Large intestine (tissue), 12 donors: ENCODE measurements at places on chromosomes 7 and 10. TPM values are rescaled to one million over a fixed set of nuclear protein-coding genes. Genes with fewer than 3 reads are reported as not detected.

Gene ATRNL1
- polyA plus RNA-seq, result 2.6 TPM

Gene PILRA
- 5.8 TPM for polyA plus RNA-seq

Gene VWDE
- polyA plus RNA-seq, result 0.66 TPM

Gene REEP3
- 49.1 TPM for polyA plus RNA-seq

DNA sequence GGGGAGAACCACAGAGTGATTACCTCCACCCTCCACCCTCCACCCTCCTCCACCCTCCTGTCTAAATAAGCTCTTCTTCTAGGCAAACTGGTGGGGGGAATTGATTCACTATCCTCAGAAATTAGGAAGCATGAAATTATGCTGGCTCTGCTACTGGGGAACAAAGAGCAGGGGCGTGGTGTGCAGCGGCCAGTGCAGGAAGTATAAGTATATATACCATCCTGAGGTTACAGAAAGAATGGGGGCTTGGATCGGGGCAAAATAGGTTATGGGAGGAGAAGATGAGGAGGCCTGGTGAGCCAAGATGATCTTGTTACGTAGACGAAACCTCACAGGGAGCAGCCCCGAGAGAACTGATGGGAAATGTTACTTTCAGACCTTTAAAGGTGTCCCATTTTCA, 49.1 kb downstream of the SYPL1 start:
- H3K36me3 ChIP-seq, result no peaks in the 10 kb centered on the region
- no peaks in the 10 kb centered on the region for H3K27me3 ChIP-seq
- no peak overlapping the region for H3K4me3 ChIP-seq
- no peak overlapping the region for H3K27ac ChIP-seq
- H3K4me1 ChIP-seq, result peaks cover 18% of the 10 kb centered on the region

- no peak overlapping the region for H3K27ac ChIP-seq
- no peak for DNase-seq
- H3K4me3 ChIP-seq, result no peak overlapping the region
- H3K36me3 ChIP-seq, result peaks cover 39% of the 10 kb centered on the region
These were observed 29.5 kb downstream of the CDC123 start for GRCh38 chr10:12225444-12225843.

DNA sequence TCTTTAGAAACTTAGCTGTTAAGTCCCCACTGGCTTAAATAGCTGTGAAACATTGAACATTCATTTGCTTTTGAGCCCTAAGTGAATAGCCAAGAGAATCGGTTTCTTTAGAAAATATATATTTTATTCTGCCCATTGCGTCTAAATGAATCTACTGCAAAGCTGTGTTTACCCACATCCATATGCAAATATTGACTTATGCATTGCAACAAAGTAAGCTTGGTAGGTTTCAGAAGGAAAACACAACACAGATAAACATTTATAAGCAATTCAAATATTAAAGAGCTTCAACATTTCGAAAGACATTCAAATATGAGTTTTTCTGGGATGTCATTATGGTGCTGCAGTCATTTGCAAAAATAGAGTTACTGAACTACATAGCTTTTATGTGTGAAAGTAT, 257.3 kb downstream of the SH2D4B start:
- no peak for DNase-seq
- no peaks in the 10 kb centered on the region for H3K36me3 ChIP-seq
- no peaks in the 10 kb centered on the region for H3K4me1 ChIP-seq
- no peak overlapping the region for H3K27ac ChIP-seq

DNA sequence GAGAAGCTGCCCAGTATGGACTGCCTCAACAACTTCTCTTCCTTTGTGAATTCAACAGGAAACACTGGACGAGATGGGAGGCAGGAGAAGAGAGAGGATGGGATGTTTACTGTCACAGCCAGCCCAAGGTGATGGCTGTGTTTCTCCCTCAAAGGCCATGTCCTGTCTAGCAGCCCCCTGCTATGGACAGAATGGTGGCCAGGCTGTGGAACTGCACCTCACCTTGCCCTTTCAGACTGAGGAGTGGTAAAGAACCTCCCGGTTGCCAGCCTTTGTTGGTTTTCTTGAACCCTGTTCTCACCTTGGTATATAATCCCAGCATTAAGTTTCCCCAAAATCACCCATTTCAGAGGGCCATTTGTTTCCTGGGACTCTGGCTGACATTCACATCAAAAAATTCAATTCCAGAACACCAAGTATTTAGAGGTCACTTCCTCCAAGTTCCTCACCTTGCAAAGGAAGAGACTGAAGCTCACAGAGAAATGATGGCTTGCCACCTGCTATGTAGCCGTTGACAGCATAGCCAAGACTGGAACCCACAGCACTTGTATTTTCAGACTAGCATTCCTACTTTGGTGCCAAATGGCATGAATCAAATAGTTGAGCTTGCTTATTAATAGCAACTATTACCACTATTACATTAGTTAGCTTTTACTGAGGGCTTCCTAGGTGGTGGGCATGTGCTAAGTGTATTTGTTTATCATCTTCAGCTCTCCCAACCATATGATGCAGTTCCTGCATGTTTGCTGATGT, 224.0 kb upstream of the GRB10 start:
- H3K4me3 ChIP-seq, result no peak overlapping the region
- H3K27ac ChIP-seq, result no peak overlapping the region
- no peaks in the 10 kb centered on the region for H3K4me1 ChIP-seq
- no peaks in the 10 kb centered on the region for H3K27me3 ChIP-seq
- no peak for DNase-seq
- no peaks in the 10 kb centered on the region for H3K36me3 ChIP-seq
